Stimulated activated naive CD4-positive, alpha-beta T cell (primary cell): ENCODE measurements at places on chromosomes 2 and 18.

DNA sequence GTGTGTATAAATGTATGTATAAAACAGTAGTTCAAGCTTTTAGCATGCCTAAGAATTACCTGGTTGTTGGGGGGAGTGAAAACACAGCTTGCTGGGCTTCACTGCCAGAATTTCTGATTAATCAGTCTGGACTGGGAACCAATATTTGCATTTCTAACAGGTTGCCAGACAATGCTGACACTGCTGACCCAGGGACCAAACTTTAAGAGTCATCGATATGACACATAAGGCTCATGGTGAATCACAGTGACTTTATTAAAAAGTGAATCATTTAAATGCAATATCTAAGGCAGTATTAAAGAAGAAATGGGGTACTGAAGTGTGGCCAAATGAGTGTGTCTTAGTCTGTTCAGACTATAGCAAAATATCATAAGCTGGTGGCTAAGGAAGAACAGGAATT is 195.9 kb upstream of the DTNA start:
- DNase-seq = no peak

GRCh38 chr2:36650031-36650829 is 46.3 kb upstream of the VIT start:
- DNase-seq = no peak

GRCh38 chr2:118841450-118841827 is 6.0 kb downstream of the EN1 start:
- no peak for DNase-seq

- peak; percentile 48 for DNase-seq
Observed at GRCh38 chr2:290090-290722, 2.3 kb upstream of the ALKAL2 start.
